ENCODE measurements at places on chromosomes 5 and 9.

GRCh38 chr5:3736926-3737325, 141.3 kb downstream of the IRX1 start:
- no peak for DNase-seq

- DNase-seq, result no peak
Observed at GRCh38 chr5:103232393-103232999, 26.1 kb upstream of the MACIR start.

DNA sequence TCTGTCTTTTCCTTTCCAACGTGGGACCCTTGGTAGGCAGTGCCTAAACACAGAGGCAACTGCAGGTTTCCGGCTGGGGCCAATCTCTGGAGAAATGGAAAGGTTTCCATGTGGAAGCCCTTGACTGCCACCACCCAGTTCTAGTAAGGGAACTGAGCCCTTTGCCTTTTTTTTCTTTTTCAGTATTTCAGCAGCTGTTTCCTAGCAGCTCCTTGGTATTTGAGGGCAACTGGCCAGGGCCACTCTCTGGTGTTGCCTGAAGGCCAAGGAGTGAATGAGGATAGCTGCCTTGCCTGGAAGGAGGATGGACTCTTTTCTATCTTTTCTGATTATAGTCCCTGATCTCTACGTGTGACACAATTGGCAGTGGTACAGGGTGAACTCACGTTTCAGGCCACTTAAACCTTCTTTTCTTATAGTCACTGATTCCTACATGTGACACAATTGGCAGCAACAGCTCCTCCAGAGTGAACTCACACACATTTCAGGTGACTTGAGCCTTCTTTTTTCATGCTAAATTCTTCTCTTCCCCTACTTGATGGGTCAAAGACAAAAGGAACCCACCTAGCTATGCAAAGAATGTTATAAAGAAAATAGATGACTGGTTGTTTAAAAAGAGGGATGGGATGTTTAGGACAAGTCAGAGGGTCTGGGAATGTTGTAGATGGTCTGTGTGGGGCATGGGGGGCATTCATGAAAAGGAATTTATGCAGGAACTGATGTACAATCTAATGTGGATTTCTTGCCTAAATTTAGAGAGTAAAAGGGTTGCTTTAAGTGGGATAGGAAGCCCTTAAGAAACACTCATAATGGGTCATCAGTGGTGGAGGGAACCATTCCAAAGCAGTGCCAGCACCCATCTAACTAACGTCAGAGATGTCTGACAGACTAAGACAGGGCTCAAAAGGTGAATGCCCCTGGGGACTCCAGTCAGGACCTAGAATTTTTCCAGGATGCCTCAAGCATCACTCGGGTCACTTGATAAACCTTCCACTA, 190.1 kb downstream of the TMEM232 start:
- DNase-seq, result no peak

- DNase-seq, result no peak
Observed at GRCh38 chr9:35826071-35826701, 2.3 kb downstream of the FAM221B start.

- no peak for DNase-seq
Observed at GRCh38 chr9:89951675-89952074, 346.9 kb downstream of the GADD45G start.

DNA sequence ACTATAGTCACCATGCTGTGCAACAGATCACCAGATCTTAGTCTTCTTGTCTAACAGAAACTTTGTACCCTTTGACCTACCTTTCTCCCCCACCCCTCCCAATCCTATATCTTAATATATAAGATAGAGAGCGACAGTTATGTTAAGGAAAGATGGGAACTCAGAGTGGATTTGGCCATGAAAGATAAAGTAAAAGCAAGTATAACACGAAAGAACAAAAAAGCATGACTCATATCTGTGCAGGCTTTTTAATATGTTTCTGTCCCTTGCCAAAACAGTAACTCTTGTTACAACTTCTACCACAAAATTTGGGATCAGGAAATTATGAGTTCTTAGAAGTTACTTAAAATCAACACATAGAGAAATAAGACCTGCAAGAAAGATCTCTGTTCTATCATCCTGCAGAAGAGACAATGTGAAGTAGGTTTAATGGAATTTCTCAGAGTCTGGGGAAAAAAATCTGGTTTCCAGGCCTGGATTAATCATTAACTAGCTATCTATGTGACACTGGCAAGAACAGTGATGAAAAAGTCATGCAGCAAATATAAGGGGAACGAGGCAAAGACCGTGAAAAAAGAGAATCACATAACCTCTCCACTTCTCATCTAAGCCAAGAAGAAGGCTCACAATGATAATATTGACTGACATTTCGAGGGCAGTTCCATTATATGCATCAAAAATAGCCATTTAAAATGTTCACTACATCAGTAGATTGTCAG, 18.6 kb downstream of the BAAT start:
- no peak for DNase-seq

DNA sequence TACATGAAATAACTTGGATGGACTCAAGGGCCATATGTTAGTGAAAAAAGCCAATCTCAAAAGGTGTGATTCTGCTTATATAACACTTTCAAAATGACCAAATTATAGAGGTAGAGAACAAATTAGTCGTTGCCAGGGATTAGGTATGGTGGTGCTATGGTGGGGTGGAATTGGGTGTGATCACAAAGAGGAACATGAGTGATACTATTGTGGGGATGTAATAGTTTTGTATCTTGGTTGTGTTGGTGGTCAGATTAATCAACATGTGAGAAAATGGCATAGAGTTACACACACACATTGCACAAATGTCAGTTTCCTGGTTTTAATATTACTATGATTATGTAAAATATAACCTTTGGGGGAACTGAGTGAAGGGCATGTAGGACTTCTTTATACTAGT, 31.9 kb downstream of the CAMK4 start:
- DNase-seq, result no peak

DNA sequence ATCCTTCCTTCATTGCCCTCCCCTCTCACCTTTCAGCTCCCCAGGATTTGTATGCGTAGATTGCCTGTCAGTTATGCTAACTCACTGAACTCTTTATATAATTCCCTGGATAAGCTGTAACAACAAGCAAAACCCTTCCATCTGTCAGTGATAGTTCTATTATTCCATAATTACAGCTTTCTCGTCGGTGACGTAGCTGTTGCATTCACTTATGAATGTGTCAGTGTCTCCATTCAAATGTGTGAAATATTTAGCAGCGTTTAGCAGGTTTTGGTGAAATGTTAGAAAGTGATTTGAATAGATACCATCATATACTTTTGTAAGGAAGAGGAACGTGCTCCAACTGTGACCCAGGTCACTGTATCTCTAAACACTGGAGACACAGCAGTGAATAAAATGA, 45.2 kb downstream of the PIP5K1B start:
- DNase-seq, result no peak

DNA sequence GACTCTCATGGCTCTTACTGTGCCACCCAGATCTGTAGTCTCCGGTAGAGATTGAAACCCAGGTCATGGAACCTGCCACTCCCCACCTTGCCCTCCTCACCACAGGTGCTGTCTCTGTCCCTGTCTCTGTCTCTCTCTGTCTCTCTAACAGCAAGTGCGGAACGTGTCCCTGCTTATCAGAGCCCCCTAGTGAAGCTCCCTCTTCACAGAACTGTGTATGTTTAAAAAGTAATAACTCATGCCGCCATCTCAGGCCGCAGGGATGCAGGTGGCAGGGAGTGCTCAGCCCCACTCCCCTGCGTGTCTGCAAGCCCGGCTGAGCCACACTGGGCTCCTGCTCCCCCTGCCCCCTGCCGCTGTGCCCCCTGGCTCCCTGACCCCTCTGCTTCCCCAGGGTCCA, 43.8 kb downstream of the UNC5A start:
- DNase-seq, result no peak

DNA sequence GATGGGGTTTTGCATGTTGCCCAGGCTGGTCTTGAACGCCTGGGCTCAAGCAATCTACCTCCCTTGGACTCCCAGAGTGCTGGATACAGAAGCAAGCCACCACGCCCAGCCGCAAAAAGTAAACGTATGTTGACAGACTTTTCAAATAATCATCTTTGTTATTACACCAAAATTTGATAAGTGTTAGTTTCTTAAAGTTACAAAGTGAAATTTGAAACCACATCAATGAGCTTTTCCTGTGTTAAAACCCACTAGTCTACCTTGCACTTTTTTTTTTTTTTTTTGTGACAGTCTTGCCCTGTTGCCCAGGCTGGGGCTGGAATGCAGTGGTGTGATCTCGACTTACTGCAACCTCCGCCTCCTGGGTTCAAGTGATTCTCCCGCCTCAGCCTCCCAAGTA, 29.9 kb downstream of the SPACA9 start:
- no peak for DNase-seq

DNA sequence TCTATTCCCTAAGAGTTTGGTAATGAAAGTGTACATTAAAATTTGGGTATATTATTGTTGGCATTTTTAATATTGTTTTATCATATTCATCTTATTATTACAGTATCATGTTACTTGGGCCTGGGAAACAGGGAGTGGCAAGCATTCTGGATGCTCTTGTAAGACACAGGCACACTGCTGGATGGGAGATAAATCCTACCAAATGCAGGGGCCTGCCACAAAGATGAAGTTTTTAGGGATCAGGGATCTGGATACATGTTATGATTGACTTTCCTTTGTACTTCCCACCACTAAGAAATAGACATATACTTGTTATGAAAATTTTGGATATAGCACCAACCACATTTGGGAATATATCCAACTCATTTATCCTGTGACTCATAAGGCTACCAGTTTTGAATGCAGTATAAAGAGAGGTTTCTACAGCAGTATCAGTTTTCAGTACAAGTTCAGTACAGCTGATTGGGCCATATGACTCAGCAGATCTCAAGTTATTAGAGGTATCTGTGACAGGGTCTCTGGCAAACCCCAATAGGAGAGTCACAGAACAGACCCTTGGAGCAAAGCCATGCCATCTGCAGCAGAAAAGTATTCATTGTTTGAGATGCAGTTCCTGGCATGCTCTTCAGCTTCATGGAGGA, 360.1 kb downstream of the DMAC1 start:
- DNase-seq, result no peak

GRCh38 chr9:98092613-98092931, 26.4 kb downstream of the TRIM14 start:
- DNase-seq, result no peak

DNA sequence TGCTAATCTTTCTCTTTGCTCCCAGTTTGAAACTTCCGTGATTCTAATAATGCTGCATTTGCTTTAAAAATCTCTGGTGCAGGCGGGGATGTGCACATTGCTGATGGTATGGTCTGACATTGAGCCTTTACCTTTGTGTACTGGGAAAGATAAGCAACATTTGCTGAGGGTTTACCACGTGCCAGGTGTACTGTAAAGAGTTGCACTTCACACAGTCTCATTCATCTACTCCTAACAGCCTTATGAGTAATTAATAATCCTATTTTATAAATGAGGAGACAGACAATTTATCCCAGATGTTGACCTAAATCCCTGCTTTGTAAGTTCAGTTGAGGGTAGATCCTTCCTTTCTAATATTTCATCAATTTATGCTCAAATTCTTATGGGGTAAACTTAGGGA, 726 bp upstream of the ADGRV1 start:
- DNase-seq, result no peak

GRCh38 chr5:68216245-68217046, 890 bp downstream of the PIK3R1 start:
- DNase-seq, result no peak

- DNase-seq, result no peak
Observed at GRCh38 chr9:16516891-16517290, 353.6 kb downstream of the BNC2 start.

GRCh38 chr9:17611917-17612316, 33.1 kb downstream of the SH3GL2 start:
- no peak for DNase-seq

- DNase-seq, result no peak
Observed at GRCh38 chr9:78298046-78298765, 1.3 kb downstream of the PSAT1 start.

DNA sequence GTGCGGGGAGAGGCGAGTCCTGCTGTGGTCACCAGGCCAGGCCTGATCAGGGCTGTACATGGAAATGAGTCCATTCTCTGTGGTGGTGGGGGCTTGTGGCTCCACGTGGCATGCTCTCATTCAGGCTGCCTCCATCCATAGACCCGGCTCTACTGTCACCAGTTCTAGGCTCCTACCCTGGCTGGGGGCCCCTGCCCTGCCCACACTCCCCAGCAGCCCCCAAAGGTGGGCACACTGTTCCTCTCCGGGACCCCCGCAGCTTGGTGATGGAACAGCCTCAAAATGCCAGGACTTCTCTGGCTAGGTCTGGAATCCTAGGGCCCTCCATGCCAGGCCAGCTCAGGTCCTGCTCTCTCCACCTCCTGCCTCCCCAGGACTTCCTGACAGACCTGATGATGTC, 111.7 kb downstream of the DAB2IP start:
- no peak for DNase-seq

- no peak for DNase-seq
Observed at GRCh38 chr5:64767959-64768357, 533 bp downstream of the SREK1IP1 start.

- DNase-seq, result no peak
Observed at GRCh38 chr9:96363175-96363967, 20.1 kb downstream of the SLC35D2 start.

- DNase-seq, result no peak
Observed at GRCh38 chr9:86997156-86997555, 49.9 kb upstream of the GAS1 start.

GRCh38 chr5:171299228-171299627, 9.8 kb upstream of the TLX3 start:
- DNase-seq, result no peak

DNA sequence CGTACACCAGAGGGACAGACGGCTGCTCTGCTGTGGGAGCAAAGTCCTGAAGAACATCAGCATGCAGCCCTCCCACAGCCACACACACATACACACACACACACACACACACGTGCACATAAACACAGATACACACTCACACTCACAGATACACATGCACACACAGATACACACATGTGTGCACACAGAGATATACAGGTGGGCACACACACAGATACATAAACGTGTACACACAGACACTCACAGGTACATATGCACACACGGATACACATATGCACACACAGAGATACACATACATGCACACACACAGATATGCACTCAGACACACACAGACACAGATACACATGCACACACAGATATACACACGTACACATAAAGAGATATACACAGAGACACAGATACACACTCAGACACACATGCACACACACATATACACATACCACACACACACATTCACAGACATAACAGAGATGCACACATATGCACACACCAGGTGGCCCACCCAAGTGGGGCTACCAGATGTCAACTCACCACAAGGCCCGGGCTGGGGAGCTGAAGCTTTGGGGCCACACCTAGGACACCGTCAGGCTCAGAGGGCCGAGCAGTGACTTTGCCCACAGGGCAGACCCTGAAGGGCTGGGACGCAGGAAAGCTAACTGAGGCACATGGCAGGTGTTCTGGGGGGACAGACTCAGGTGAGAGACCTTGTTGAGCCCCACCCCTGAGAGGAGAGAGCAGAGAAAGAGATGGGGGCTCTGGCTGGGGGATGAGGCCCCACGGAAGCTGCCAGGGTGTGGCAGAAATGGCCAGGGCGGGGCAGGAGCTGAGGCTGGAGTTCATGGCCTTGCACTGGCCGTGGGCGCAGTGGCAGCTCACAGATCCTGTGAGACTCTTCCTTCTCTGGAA, 148.6 kb upstream of the PPP1R26 start:
- DNase-seq, result no peak

Data from cortex of kidney (tissue), 1 donor.